Urinary bladder (tissue), 4 donors: ENCODE measurements at places on chromosomes 1 and 21.

DNA sequence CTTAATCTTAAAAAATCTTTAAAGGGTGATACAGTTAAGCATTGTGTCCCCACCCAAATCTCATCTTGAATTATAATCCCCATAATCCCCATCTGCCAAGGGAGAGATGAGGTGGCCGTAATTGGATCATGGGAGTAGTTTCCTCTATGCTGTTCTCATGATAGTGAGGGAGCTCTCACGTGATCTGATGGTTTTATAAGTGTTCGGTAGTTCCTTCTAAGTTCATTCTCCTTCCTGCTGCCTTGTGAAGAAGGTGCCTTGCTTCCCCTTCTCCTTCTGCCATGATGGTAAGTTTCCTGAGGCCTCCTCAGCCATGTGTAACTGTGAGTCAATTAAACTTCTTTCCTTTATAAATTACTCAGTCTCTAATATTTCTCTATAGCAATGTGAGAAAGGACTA, 10.7 kb downstream of the DHRS3 start:
- DNase-seq = no peak

- DNase-seq = no peak
These were observed 52.0 kb downstream of the SLC9A1 start for GRCh38 chr1:27102707-27103468.

- DNase-seq = no peak
These were observed 82.2 kb upstream of the DIRAS3 start for GRCh38 chr1:68132426-68133130.

- no peak for DNase-seq
These were observed 5.9 kb downstream of the NBPF1 start for GRCh38 chr1:16607433-16607851.

GRCh38 chr1:61869691-61870109, 127.4 kb downstream of the PATJ start:
- DNase-seq = no peak

DNA sequence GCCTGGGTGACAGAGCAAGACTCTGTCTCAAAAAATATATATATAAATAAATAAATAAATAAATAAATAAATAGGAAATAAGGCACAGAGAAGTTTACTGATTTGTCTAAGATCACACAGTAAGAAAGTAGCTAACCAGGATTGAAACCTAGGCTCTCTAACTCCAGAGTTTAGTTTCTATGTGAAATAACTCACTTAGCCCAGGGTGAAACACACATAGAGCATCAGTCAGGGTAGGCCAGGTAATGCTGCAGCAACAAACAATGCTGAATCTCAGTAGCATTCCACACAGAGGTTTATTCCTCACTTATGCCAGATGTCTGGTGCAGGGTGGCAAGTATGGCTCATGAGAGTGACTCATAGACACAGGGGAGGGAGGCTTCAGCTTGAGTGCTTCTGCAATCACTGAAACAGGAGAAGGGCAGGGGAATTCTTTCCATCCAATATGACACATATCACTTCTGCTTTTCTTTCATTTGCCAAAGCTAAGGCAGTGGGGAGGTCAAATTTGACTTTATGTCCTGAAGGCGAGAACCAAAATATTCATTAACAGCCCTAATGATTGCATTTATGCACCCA, 37.1 kb upstream of the KANK4 start:
- DNase-seq = no peak

DNA sequence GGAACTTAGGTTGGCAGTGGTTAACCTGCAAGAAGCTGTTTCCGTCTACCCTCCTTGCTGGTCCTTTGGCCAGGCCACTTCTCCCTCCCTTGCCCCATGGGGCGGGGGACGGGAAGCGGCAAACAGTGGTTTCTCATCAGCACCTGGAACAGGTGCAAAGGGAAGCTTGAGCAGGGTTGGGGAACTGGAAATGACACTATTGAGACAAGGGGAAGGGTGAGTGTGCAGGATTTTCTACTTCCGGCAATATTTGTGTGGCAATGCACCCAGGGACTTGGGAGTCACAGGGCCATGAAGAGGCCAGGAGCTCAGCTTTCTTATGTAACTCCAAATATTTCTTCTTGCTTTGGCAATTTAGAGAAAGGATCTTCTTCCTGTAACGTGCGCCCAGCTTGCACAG, 29.0 kb upstream of the SARS1 start:
- no peak for DNase-seq
